ENCODE measurements at places on chromosomes 11 and 22.

- DNase-seq: no peak
Observed at GRCh38 chr11:124865902-124866851, 945 bp downstream of the ROBO3 start.

DNA sequence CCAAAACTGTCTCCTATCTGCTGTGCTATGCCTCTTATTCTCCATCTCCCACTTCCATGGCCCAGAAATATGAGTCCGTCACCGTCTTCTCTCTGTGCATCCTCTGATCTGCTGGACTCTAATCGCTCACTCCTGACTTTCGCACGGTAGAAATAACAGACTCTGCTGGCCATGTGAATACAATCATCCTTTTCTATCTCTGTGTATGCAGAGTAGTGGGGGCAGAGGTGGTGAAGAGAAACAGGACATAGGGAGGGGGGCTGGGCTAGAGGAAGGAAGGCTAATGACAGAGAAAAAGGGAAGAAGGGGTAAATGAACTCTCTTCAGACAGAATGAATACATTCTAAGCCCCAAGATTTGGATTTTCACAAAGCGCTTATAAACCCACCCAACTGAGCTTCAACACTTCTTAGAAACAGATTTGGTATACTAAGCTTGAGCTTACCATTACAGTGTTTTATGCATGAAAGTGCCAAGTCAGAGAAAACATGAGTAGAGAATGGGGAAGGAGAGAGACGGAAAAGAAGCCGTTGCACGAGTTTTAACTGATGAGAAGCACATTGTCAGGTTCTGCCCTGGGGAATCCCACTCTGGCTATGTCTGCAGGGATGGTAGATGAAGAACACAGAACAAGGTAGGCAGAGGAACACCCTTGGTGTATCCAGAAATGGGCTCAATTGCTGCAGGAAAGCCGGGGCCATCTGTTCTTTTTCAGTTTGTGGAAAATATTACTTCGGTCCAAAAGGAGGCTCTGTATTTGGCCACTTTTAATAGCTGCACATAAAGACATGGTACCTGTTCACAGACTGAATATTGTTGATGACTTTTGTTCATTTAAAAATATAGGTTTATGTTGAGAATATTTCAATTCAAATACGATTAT, 324.7 kb downstream of the ETS1 start:
- DNase-seq: no peak

GRCh38 chr11:47991266-47991830, 11.0 kb downstream of the PTPRJ start:
- DNase-seq: no peak

DNA sequence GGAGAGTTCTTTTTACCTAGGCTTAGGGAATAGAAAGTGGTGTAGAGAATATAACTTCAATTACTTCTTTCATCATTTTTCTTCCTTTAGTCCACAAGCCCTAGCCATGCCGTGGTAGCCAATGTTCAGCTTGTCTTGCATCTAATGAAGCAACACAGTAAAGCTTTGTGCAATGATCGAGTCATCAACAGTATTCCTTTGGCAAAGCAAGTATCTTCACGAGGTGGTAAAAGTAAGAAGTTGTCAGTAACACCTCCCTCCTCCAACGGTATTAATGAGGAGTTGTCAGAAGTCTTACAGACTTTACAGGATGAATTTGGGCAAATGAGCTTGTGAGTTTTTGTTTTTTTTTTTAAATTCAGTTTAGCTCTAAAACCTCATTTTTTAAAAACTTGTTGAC, 37.4 kb downstream of the CEP57 start:
- no peak for DNase-seq

DNA sequence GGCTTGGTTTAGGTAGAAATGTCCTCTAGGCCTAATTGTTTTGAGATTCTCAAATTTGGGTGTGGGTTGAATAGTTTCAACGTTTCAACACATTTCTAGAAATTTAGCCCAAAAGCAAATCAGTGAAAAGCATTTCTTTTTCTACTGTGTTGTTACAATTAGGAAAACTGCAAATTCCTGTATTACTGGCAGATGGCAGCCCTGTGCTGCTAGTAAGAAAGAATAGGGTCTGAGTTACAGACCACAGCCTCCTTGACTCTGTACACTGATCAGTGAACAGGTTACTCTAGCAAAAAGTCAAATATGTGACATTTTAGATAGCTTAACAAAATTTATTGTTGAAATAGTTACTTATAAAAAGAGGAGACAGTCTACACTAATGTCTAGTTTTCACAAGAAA, 703.0 kb downstream of the JRKL start:
- DNase-seq: no peak

GRCh38 chr22:18103527-18104269, 6.9 kb upstream of the TUBA8 start:
- DNase-seq: no peak

DNA sequence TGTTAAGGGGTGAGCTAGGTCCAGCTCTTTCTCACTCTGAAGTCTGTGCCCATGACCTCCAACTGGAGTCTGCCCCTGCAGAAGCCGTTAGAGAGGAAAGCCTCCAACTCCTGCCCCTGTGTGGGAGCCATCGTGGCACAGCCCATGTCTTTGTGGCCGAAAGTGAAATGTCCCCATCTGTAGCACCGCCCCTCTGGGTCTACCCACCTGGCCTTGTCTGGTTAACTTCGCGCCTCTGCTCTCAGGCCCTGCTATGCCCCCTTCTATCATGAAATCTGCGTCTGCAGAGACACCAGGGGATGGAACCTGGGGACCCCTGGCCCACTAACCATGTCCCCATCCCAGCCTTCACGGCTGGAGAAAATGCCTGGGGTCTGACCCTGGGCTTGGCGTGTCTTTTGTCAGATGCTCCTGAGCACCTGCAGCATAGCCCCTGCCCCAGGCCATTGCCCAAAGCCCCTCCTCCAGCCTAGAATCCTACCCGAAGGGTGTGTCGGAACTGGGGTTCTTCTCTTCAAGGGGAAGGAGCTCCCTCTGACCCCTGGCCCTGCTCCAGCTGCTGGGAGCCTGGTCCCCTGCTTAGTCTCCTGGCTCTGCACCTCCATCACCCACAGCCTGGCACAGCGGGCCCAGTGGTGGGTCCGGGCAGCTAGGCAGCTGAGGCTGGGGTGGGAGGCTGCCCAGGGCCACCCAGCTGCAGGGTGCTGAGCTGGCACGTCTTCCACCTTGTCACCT, 35.8 kb upstream of the HMOX1 start:
- DNase-seq: no peak
